Nephron progenitor cell (in vitro differentiated cells): ENCODE measurements at places on chromosomes 13 and 19.

- DNase-seq: no peak
These were observed 17.7 kb downstream of the LSM14A start for GRCh38 chr19:34189917-34190425.

- DNase-seq: no peak
These were observed 9.8 kb downstream of the ZNF606 start for GRCh38 chr19:57992841-57993240.

DNA sequence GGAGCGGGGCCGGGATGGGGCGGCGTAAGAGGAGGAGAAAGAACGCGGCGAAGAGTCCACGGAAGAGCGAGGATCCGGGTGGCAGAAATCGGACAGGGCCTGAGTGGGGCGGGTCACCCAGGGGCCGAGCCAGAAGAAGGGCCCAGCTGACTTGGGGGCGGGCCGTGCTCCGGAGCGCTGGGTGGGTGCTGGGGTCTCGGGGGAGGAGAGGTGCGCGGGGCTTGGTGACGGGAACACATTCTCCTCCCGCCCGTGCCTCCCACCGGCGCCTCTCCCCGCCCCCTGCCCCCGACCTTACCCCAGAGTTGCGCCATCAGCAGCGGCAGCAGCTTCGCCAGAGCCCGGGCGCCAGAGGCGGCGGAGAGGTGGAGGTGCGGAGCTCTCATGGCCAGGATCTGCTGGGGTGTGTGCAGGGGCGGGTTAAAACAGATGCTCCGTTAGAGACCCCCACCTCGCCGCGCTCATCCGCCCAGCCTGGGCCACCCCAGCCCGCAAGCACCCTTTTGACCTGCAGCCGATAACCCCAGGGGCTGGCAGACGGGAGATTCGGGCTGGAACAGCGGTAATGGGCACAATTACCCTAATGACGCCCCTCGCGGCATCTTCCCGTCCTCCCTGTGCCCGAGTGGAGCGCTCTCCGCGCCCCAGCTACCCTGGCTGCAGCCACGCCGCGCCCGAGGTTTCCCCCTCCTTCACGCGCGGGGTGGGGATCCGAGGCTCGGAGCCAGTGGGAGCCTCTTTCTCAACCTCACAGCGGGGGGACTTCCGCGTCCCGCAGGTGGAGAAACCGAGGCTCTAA lies 565 bp downstream of the KLK10 start:
- DNase-seq: peak; percentile 36

- DNase-seq: no peak
These were observed 3.3 kb upstream of the TPP2 start for GRCh38 chr13:102593466-102593865.

DNA sequence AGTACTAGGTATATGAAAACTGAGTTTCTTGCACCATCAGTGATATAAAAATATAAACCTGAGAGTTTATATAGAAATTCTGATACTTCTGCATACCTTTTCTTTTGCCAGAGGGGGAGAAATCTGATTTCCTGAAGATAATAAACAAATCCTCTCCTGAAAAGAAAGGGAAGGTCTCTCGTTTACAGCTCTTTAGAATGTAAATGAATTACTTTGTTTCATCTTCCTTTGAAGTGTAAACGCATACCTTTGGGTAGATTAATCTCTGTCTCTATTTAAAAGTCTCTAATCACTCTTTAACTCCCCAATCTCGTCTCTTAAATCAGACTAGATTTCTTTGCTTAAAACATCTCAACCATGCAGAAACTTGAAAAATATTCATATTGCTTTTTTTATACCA lies 1092.9 kb downstream of the SLITRK5 start:
- DNase-seq: no peak

GRCh38 chr13:46405457-46405856 lies 18.4 kb upstream of the RUBCNL start:
- no peak for DNase-seq

GRCh38 chr13:99251921-99252320 lies 6.3 kb downstream of the GPR18 start:
- DNase-seq: no peak

DNA sequence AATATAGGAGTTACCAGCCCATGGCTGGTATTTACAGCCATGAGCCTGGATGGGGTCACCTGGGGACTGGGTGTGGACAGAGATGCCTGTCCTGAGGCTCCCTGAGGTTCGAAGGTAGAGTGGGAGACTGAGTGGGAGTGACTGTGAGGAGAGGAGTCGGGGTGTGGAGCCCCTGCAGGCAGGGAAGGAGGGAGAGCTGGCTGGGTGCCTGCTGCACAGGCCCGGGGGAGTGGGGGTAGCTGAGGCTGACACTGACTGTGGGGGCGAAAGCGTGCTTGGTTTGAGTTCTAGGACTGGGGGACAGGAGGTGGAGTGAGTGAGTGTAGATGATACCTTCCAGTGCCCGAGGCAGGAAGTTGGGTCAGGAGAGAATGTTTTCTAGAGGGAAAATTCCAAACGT lies 7.1 kb downstream of the RAB11B start:
- DNase-seq: no peak

GRCh38 chr19:35086455-35086854 lies 29.2 kb upstream of the FXYD3 start:
- DNase-seq: no peak

DNA sequence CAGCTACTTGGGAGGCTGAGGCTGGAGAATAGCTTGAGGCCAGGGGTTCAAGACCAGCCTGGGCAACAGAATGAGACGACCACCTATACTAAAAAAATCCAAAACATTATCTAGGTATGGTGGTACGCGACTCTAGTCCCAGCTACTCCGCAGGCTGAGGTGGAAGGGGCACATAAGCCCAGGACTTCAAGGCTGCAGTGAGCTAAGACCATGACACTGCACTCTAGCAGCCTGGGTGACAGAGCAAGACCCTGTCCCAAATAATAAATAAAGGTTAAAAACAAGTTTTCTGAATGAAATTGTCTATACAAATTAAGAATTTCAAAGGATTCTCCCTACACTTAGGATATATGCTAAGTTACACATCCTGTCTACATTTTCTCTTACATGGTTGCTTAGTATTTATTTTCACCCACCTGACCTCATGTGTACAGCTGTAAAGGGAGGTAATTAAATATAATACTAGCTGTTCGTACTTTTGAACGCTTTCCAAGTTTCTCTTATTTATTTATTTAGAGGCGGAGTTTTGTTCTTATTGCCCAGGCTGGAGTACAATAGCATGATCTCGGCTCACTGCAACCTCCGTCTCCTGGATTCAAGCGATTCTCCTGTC lies 1.6 kb downstream of the SLC25A30 start:
- DNase-seq: no peak
